Posterior vena cava (tissue), 2 donors: ENCODE measurements at places on chromosomes 7 and 10. TPM values are rescaled to one million over a fixed set of nuclear protein-coding genes. Genes with fewer than 3 reads are reported as not detected.

EIF5AL1 gene
- 0.19 TPM for total RNA-seq

ANKRD61 gene
- not detected for total RNA-seq

MYH16 gene
- not detected for total RNA-seq

CYP2E1 gene
- 2.9 TPM for total RNA-seq

ZNF37A gene
- total RNA-seq: 19.5 TPM

CYP26C1 gene
- total RNA-seq: not detected
